ENCODE measurements at places on chromosomes 12 and 14. TPM values are rescaled to one million over a fixed set of nuclear protein-coding genes. Genes with fewer than 3 reads are reported as not detected.

DNA sequence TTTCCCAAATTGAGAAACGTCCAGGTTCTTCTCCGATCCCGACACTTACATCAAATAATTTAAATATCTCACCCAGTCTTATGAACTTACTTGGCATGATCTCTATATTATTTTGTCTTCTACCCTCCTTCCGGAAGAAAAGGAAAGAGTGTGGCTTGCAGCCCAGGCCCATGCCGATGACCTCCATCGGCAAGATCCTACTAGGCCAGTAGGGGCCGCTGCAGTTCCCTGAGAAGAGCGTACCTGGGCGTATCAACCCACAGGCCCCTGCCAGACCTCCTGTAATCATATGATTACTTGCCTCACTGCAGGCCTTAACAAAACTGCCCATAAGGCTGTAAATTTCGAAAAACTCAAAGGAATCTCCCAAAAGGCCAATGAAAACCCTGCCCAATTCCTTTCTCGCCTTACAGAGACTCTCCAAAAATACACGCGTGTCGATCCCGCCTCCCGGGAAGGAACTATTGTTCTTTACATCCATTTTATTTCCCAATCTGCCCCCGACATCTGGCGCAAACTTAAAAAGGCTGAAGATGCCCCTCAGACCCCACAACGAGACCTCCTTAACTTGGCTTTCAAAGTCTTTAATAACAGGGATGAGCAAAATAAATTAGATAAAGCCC is 69.6 kb downstream of the MOK start:
- DNase-seq, result peak; percentile 90

- DNase-seq, result no peak
These were observed 92.7 kb downstream of the AKAP6 start for GRCh38 chr14:32421781-32422180.

GRCh38 chr14:69247676-69248440 is 12.1 kb upstream of the GALNT16 start:
- DNase-seq, result peak; percentile 37

MYF5 gene
- not detected for total RNA-seq
